ENCODE measurements at places on chromosomes 1 and 21.
A peak's percentile ranks its signal among the peaks of the same experiment; 100 is the strongest.

DNA sequence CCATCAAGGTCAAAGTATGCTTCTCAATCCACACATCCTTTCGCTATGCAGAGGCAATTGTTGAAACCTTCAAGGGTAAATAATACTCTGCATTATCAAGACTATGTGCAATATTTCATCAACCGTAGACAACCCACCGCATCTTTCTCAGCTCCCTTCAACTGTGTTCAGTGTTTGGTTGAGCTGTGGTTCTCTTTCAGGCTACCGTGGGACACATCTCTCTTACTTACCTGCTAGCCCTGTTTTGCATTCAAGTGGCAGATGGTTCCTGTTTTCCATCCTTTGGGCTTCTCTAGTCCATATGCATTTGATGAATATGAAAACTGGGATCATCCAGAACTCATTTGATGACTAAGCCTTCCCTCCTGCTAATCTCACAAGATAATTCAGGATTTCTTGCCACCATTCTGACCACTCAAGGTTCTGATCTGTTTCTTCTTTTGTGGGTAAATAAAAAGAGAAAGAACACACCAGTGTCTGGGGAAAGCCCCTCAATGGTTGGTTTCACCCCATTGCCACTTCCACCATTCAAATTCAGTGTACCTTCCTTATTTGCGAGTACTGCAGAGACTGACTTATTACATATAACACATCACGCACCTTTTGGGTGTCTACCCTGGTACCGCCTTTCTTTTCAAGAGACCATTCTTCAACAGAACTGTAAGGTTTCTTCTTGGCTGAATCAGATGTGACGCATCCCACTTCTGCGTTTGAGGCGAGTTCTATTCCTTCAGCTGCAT lies 61.7 kb downstream of the BACE2 start:
- no peak for DNase-seq

- DNase-seq, result no peak
These were observed 1.8 kb downstream of the SH3GLB1 start for GRCh38 chr1:86706018-86706635.

- no peak for DNase-seq
These were observed 20.5 kb downstream of the KIAA0319L start for GRCh38 chr1:35536556-35537162.

- DNase-seq, result no peak
These were observed 21.7 kb upstream of the ANKRD13C start for GRCh38 chr1:70376196-70376595.

- no peak for DNase-seq
These were observed 72.7 kb downstream of the KLHDC7A start for GRCh38 chr1:18553388-18553787.

- no peak for DNase-seq
These were observed 4.6 kb downstream of the NENF start for GRCh38 chr1:212437179-212437798.

GRCh38 chr1:183590244-183591191 lies at the start of gene NCF2:
Gene NCF2 (minus strand): TSS chr1:183590459. CDS start chr1:183590329, 130 bp downstream.
- DNase-seq, result peak; percentile 72

- no peak for DNase-seq
These were observed 451.7 kb downstream of the SIPA1L2 start for GRCh38 chr1:232178191-232178590.

GRCh38 chr1:23567996-23568607 lies 8.8 kb upstream of the ID3 start:
- no peak for DNase-seq

GRCh38 chr1:213669964-213670691 lies 317.6 kb upstream of the PROX1 start:
- no peak for DNase-seq

DNA sequence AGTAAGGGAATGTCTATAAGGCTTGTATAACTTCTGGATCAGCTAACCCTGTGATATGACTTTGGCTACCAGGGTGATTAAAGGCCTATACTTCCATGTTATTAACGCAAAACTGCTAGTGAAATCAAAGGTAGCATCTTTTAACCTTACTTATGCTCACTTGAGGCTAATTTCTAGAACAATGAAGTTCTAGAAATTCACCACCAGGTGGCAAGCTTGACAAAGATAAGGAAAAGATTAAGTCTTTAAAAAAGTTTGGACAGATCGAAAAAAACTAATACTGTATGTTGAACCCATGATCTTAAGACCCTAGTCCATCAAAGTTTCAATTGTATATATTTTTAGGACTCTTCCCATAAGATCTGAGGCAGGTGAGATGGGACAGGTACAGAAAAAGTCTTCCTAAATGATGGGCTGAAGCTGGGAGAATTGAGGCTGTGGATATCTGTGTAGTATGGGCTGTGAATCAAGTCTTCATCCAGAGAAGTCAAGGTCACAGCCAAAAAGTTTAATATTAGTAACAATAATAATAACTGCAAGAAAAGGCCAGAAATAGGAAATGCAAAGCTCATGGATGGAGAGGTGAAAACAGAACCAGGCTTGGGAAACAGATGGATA lies 18.8 kb downstream of the KYAT3 start:
- peak; percentile 1 for DNase-seq

- DNase-seq, result no peak
These were observed 3.2 kb downstream of the LRRC42 start for GRCh38 chr1:53949023-53949990.

DNA sequence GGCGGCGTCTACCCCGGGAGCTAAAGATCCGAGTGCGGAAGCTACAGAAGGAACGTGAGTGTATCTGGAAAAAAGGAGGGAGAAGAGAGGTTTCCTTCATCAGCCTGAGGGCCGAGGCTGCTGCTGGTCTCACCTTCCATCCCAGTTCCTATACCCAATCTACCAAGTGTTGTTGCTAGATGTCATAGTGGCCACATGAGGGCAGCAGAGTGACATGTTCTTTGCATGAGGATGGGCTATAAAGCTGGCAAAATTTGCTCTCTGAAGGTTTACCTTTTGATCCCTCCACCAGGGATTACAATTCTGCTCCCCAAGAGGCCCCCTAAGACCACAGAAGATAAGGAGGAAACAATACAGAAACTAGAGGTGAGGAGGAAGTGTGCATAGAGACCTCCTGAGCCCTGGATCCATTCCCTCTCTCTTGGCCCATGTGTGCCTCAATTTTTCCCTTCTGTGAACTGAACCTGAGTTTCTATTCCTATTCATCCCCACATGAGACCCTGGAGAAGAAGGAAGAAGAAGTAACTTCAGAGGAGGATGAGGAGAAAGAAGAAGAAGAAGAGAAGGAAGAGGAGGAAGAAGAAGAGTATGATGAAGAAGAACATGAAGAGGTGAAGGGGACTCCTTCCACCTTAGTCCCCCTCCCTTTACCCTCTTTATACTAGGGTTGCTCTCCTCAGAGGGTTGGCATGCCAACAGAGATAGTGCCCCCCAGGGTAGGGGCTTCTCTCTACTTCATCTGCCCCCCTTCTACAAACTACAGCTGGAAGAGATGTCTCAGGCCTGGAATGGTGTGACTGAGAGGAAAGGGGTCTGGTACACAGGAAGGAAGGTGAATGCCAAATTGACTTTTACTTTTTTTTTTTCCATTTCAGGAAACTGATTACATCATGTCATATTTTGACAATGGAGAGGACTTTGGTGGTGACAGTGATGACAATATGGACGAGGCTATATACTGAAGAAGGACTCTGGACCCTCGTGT lies 13.3 kb downstream of the POLR3GL start:
- DNase-seq, result peak; percentile 77

GRCh38 chr1:158145173-158145719 lies 35.4 kb upstream of the CD1D start:
- DNase-seq, result no peak

GRCh38 chr1:96533820-96534219 lies 187.8 kb upstream of the PTBP2 start:
- DNase-seq, result no peak

- DNase-seq, result no peak
These were observed 48.2 kb downstream of the SYT6 start for GRCh38 chr1:114105421-114105979.

DNA sequence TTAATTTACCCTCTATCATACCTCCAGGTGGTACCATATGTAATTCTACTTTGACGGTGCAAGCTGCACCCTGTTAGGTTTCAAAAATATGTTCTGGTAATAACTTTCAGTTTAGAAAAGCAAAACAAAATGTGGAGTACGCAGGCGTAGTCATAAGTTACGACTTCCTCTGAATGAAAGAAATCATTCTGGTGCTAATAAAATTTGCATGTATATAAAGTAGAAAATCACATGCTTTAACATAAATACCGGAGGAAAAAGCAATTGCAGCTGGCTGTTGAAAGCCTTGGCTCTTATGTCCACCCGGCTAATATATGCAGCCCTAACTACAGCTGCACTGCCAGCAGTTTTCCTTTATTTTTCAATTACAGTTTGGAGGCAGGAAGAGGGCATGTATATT lies 65.2 kb upstream of the TMPRSS15 start:
- DNase-seq, result no peak

DNA sequence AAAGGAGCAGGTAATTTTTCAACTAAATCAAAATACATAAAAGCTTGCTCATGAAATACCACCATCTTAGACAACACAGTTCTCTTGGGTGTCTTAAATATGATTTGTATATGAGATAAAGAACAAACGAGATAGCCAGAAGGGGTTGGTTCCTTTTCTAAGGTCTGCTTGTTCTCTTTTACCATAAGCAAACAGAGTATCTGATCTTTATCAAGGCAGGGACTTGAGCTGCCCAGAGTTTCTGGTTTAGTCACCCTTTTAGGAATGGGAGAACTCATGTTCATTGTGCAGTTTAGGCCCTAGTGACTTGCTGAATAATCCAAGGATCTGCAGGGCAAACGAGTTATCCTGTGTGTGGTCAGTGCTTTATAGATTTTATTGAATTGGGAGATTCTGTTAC lies 3.0 kb upstream of the SUCO start:
- DNase-seq, result no peak

- no peak for DNase-seq
These were observed 232.8 kb downstream of the SDCCAG8 start for GRCh38 chr1:243488459-243489157.

- peak; percentile 20 for DNase-seq
These were observed 1.6 kb upstream of the METTL25B start for GRCh38 chr1:156726549-156727226.

DNA sequence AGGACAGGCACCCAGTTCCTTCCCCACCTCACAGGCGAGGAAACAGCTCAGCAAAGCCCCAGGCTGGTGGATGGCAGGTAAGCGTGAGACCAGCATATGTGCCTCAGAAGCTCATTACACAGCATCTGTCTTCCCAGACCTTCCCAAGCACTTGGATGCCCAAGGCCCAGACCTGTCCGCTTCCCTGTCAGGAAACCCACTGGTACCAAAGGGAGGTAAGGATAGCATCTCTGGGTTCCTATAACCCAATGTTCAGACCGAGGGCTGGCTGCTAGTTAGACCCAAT lies 3.3 kb downstream of the POFUT2 start:
- DNase-seq, result no peak

DNA sequence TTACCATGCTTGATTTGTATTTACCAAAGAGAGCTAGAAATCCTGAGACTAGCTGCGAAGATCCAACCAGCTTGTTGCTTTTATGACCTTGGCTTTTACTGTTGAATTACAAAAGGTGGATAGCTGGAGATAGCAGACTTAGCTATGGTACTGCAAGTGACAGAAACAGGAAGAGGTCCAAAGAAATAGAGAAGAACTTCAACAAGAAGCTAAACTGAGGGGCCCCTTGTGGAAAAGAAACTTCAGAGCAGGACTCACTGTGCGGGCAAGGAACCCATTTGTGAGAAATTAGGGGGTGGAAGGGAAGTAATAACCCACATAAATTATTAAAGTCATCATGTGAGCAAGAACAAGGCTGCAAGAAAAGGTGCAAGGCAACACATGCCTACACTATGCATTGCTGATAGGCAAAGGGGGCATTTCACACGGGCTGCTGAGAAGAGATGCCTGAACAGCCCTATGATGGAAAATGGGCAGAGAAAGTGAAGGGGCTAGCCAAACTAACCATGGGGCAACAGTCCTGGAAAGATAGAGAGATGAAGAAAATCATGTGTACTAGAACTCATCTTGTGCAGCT lies 116.6 kb upstream of the PRDX6 start:
- no peak for DNase-seq

DNA sequence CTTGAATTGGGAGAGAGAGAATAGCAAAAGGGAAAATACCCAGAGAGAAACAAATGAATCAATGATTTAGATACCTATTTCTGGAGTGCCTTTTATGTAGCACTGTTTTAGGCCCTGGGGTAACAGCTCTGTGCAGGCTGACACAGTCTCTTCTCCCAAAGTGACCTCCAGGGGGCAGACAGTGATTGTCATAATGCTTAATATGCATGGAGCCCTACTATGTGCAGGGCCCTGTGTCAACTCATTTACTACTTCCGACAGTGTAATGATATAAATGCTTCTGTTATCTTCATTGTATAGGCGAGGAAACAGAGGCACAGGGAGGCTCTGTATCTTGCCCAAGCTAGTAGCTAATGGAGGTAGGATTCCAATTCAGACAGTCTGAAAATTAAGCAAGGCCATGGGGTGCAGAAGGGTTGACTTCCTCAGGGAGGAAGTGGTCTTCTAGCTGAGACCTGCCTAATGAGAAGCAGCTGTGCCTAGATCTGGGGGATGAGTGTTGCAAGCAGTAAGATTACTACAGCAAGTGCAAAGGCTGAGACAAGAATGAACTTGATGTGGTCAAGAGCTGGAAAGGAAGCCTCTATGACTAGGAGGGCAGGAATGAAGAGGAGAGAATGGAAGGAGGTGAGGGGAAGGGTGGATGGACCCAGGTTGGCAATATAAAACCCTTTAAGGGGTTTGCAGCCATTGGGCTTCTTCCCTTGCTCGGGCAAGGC lies 16.2 kb upstream of the SERINC2 start:
- DNase-seq, result no peak

GRCh38 chr1:22676916-22677583 lies 24.0 kb downstream of the C1QB start:
- no peak for DNase-seq

- DNase-seq, result no peak
These were observed 29.3 kb downstream of the ATP5PO start for GRCh38 chr21:33886321-33886720.

DNA sequence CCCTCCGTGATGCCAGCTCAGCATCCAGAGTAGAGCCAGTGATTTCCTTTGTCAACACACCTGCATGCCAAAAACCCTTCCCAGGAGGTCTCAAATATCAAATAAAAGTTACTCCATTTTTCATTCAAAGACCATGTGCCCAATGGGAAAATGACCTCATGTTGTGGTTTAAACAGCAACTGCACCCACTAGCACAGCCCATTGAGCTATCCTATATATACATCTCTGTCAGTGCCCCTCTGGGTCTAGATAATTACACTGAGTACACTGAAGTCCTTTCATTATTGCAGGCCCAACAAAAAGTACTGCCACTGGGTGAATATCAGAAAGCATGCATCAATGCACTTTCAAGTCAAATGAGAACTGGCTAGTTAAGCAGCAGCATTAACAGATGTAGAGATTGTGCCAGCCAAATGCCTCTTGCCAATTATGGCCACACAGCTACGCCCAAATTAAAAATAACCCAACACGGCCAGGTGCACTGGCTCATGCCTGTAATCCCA lies 117.7 kb downstream of the SLC45A1 start:
- no peak for DNase-seq
